Activated CD4-positive, CD25-positive, alpha-beta regulatory T cell (primary cell): ENCODE measurements at places on chromosomes 16 and 17.

- DNase-seq: no peak
These were observed 2.9 kb downstream of the TMEM235 start for GRCh38 chr17:78234261-78234865.

- no peak for DNase-seq
These were observed 3.3 kb upstream of the N4BP1 start for GRCh38 chr16:48613061-48613957.

DNA sequence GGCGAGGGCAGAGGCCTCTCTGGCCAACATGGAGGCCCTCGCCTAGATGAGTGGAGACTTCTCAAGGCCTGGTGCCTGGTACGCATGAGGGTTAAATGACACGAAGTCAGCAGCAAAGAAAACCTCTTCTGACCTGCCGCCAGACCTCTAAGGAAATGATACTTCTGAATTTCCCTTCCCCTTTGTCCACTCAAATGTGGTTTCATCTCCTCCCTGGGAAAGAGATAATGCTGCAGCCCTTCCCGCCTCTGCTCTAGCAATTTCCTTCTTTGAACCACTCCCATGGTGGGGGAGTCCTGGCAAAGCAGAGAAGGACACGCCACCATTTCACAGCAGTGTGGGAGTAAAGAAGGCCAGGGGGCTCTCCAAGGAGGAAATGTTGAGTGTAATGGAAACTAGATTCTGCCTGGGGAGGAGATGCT is 65.7 kb upstream of the BCAR1 start:
- DNase-seq: no peak

DNA sequence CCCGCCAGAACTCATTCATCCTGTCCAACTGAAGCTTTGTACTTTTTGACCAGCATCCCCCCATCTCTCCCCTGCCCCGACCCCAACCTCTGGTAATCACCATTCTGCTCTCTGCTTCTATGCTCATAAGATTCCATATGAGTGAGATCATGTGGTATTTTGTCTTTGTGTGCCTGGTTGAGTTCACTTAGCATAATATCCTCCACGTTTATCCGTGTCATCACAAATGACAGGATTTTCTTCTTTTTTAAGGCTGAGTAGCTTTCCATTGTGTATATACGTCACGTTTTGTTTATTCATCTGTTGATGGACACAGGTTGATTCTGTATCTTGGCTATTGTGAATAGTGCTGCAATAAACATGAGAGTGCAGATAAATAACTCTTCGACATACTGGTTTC is 278.9 kb downstream of the SNX29 start:
- DNase-seq: no peak

DNA sequence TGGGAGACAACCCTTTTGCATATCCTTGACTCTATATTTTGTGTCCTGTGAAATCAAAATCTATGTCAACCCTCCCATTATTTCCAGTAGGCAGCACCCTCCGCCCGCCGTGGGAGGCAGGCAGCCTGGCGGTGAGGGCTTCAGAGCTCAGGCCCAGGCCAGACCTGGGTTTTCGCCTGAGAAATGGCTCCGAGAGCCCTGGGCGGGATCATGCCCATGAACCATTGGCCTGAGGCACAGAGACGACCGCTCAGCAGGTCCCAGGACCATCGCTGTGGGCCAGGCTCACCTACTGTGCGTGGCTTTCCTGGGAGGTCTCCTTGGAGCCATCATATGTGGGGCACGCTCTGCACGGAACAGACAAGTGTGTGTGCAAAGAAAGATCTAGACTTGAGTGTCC is 6.3 kb upstream of the SLC38A8 start:
- no peak for DNase-seq

- no peak for DNase-seq
These were observed 585 bp downstream of the MLKL start for GRCh38 chr16:74700116-74700437.

GRCh38 chr16:21653571-21653970 is 1.2 kb upstream of the IGSF6 start:
- DNase-seq: no peak

DNA sequence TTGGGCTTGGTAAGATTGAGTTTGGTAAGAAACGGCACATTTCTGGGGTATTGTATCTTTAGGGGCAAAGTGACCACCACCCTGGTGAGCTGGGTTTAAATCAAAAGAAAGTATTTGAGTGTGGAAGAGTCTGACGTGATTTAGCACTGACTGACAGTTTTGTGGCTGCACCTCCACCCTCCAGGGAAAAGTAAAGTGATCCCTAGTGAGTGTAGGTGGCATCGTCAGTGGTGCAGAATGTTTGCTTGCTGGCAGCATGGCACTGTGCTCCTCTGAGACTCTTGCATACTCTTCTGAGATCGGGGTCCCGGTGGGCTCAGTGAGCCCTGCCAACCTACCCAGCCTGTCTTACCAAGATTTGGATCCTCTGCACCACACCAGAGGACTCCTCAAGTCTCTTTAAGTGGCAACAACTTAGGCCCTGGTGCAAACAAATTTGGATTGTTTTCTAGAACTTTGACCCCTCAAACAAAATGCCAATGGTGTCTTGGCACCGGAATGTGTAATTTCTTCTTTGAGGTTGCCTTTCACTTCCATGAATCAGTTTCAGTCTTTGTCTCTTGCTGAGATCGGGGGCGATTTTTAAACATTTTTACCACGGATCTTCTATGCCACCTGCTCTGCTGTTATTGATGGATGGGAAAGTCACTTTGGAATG is 2.8 kb downstream of the PRKCB start:
- no peak for DNase-seq

DNA sequence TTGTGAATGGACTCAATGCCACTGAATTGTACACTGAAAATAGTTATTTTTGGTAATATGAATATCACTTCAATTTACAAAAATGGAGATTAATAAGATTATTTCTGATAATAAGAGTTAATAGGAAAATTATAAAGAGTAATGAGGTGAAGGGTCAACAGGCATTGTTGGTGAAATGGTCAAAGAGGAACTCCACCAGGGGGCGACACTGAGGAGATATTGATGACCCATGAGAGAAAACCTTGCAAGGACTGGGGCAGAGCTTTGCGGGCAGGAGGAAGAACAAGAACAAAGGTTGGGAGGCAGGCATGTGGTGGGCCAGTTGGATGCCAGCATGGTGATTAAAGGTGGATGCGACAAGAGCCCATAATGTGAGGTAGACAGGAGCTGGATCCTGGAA is 74.0 kb upstream of the XYLT1 start:
- DNase-seq: no peak

- no peak for DNase-seq
These were observed 13.1 kb downstream of the ABCA9 start for GRCh38 chr17:69047368-69048263.
